ENCODE measurements at places on chromosomes 16 and 17.

GRCh38 chr17:77453613-77454241, 313.0 kb downstream of the SEC14L1 start:
- DNase-seq, result no peak

DNA sequence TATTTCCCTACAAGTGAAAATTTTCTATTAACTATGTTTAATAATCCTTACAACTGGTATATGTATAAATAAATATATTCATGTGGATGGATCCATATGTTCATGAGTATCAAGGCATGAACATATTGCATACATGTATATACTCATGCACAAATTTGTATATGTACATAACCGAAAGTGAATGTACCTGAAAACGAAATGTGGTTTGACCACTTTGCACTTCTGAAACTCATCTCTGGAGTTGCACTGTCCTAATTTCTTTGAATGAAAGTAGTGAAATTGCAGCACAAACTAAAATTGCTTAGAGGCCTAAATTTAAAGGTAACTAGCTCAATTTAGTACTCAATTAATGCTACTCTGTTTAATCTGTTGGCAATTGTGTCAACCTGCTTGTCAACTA, 27.4 kb upstream of the GNAO1 start:
- no peak for DNase-seq

- DNase-seq, result peak; percentile 73
Observed at GRCh38 chr17:62791767-62792446, 16.2 kb downstream of the MARCHF10 start.

DNA sequence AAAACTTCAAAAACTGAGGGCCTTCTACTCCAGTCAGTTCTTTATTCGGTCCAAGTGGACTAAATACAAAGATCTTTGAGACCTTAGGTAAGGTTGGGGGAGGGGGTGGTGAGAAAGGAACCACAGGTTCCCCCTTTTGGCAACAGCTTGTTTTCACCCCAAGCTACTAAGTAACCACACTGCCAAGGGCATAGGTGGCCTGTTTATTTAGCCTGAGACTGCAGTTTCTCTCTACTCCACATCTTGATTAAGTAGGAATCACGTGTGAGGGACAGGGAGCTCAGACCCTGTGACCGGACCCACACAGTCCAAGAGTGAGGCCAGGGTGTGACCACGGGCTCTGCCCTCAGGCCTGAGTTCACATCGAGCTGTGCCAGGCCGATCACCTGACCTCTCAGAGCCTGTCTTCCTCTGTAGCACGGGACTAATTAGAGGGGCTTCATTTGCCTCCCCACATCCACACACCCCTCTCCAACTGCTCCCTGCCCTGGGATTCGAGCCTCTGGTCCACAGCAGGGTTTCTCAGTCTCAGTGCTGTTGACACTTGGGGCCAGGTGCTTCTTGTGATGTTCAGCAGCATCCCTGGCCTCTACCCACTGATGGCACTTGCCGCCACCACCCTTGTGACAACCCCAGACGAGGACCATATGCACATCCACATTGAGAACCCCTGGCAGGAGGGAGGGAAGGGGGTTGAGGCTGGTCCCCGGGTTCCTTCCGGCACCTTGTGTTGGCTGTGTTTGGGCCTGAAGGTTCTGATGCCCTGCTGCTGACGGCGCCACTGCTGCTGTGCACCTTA, 17.8 kb downstream of the ST6GALNAC2 start:
- no peak for DNase-seq

Data from foreskin keratinocyte (primary cell).